T-helper 1 cell (primary cell): ENCODE measurements at places on chromosomes 5 and 9.

GRCh38 chr5:36558641-36559040, 47.8 kb upstream of the SLC1A3 start:
- no peak for DNase-seq

GRCh38 chr5:73678322-73678740, 52.3 kb downstream of the ARHGEF28 start:
- DNase-seq = no peak

- DNase-seq = no peak
These were observed 2.4 kb downstream of the NEUROG1 start for GRCh38 chr5:135533334-135533733.

GRCh38 chr9:126860757-126861466, 473 bp downstream of the ZBTB34 start:
- no peak for DNase-seq

- no peak for DNase-seq
These were observed 109.9 kb downstream of the RPS23 start for GRCh38 chr5:82168294-82168693.

DNA sequence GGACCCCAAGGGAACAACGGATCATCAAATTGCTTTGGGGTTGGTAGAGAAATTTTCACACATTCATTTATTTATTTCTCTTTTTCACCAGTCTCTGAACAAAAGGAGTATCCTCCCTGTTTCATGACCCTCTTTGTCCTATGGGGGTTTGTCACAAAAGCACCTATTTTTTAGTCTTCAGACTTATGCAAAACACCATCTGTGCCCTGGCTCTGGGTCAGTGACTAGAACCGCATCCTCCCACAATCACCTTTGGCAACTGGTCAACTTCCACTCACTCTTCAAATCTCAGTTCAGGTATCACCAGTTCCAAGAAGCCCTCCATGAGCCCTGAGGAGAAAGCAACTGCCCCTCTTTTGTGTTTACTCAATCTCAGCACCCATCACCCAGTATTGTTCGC, 395.7 kb downstream of the CDK5RAP2 start:
- DNase-seq = no peak

DNA sequence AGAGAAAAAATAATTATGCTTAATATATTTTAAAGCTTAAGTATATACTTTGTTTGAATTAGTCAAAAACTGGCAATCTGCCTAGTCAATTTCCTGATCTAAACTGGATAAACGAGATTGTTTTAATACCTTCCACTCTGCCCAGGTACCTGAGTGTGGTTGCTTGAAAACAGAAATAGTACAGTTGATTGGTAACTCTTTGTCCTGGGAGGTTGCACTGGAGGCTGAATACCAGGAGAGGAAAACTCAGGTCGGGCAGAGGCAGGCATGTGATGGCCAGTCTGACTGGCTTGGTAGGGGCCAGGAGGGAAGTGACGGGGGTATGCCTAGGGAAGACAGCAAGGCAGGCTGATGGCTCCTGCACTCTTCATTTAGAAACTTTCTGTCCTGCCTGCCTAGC, 80.2 kb downstream of the PIK3R1 start:
- DNase-seq = no peak

- peak; percentile 28 for DNase-seq
These were observed 63.4 kb downstream of the MVB12B start for GRCh38 chr9:126389992-126390391.

GRCh38 chr9:134629061-134629585, 12.5 kb upstream of the COL5A1 start:
- no peak for DNase-seq

GRCh38 chr5:36657563-36657995, 51.2 kb downstream of the SLC1A3 start:
- no peak for DNase-seq

- DNase-seq = no peak
These were observed 7.3 kb downstream of the ENG start for GRCh38 chr9:127847178-127847510.

DNA sequence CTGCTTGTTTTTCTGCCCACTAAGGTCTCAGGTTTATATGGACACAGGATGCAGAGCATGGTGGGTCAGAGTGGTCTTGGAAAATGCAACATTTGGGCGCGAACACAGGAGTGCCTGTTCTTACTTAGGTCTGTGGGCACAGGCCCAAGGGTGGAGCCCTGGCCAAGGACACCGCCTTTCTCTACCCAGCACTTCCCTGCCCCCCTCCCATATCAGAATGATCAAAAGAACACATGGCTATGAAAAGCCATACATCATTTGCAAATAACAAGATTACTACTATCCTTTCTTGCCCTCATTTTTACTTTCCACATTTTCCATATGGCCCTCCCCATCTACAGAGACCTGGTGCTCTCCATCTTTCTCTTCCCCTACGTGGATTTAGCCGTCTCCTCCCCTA, 162.2 kb downstream of the ENC1 start:
- no peak for DNase-seq

DNA sequence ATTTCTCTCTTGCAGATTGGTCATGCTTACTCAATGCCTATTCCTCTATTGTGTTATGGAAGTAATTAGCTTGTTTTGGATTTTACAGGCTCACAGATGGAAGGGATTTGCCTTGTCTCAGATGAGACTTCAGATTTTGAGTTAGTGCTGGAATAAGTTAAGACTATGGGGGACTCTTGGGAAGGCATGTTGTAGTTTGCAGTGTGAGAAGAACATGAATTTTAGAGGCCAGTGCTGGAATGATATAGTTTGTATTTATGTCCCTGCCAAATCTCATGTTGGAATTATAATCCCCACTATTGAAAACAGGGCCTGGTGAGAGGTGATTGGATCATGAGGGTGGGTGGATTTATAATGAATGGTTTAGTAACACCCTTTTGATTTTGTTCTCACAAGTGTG, 6.1 kb upstream of the TUSC1 start:
- no peak for DNase-seq

DNA sequence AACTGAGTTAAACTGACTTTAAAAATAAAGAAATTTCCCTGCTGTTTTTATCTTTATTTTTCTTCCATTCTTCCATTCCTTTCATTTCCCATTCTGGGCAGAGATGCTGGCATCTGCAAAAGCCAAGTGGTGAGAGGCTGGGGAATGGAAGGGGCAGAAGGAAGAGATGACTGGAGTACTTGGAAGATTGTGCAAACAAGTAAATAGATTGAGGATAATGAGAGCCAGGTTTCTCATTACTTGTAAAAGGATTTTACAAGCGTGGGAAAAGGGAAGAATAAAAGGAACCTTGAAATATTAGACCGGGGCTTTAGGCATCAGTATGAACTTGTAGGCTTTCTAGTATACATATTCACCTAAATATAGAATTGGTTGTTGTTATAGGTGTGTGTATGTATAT, 341.2 kb downstream of the CAAP1 start:
- no peak for DNase-seq

GRCh38 chr9:128898382-128898781, 16.4 kb downstream of the LRRC8A start:
- no peak for DNase-seq

DNA sequence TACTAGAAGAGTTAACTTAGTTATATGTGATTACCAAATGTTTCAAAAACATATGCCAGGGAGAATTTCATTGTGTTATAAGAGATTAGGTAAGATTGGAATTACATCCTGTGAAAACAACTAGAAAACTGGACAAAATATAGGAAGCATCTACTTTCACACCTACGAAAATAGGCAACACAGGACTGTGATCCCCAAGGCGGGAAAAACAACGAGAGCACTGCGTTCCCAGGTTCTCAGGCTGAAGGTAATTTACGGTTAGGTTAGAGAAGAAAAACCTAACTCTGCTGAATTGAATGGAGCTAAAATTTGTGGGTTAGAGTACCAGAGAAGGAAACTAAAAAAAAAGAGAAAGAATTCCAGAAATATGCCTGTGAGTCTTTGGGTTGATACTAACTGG, 28.4 kb downstream of the ACOT12 start:
- no peak for DNase-seq

GRCh38 chr5:41808294-41808693, 61.9 kb downstream of the OXCT1 start:
- DNase-seq = no peak

DNA sequence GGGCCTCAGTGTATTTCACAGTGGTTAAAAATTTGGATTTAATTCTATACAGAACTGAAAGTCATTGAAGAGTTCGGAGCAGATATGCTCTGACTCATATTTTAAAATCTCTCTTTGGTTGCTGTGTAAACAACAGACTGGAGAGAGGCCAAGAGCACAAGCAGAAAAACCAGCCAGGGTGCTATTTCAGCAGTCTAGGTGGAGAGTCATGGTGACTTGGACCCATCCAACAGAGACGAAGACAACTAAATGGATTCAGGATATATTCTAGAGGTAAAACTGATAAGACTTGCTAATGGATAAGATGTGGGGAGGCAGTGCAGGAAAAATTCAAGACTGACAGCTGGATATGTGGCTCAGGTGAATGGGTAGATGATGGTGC, 168.9 kb downstream of the MAPKAP1 start:
- no peak for DNase-seq

- DNase-seq = no peak
These were observed 15.8 kb downstream of the VAV2 start for GRCh38 chr9:133976191-133976861.

DNA sequence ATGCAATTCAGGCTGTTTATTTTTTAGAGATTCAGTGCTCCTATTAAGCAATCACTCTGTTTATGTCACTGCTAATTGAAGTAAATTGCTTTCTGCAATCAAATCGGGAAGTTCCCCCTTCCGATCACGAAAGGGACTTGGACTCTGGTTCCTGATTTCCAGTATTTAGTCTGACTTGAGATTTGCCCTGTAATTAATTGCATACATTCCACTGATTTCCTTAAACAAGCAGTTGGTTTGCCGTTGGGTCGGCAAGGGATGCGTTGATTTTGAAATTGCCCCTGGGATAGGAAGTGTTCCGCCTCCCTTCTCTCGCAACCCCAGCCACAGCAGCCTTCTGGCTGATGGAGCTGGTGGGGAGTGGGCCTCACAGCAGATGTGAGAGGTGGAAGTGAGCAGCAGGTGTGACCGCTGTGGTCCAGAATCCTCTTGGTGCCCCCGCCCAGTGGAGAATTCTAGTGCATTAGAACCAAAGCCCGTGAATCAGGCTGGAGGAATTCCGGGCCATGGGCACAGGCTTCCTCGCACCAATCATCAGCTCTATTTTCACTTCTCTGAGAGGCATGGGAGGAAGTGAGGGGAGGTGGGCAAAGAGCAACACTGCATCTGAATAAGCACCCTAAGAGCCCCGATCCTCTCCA, 102.5 kb downstream of the SPRY4 start:
- no peak for DNase-seq

GRCh38 chr9:134466869-134467616, 140.8 kb downstream of the RXRA start:
- no peak for DNase-seq

GRCh38 chr5:34707451-34708107, 51.5 kb downstream of the RAI14 start:
- no peak for DNase-seq

DNA sequence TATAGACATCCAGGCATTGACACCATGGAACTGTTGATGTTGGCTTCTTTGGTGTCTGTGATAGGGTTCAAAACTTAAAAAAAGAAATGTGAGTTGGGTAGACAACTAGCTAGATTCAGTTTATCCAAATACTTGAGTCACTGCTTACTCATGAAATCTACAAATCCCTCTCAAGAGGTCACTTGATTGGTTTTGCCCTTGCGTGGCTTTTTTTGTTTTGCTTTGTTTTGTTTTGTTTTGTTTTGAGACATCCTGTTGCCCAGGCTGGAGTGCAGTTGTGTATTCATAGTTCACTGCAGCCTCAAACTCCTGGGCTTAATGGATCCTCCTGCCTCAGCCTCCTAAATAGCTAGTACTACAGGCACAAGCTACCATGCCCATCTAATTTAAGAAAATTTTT, 10.5 kb upstream of the ENTREP1 start:
- DNase-seq = no peak
